Muscle of back (tissue), 13 donors: ENCODE measurements at places on chromosomes 13 and 19. TPM values are rescaled to one million over a fixed set of nuclear protein-coding genes. Genes with fewer than 3 reads are reported as not detected.

Gene PLPPR3
- 0.80 TPM for polyA plus RNA-seq

Gene ZNF230
- 3.5 TPM for polyA plus RNA-seq

Gene CYP2A7
- not detected for polyA plus RNA-seq

Gene ANKLE1
- polyA plus RNA-seq, result 0.63 TPM

Gene KLHL26
- polyA plus RNA-seq, result 3.6 TPM

Gene PSG3
- polyA plus RNA-seq, result 0.13 TPM

Gene SLITRK6
- polyA plus RNA-seq, result 4.7 TPM

Gene DIRAS1
- 5.2 TPM for polyA plus RNA-seq

Gene GAPDHS
- polyA plus RNA-seq, result not detected

- no peak for DNase-seq
Measured at GRCh38 chr13:100433475-100433874, 155.1 kb downstream of the GGACT start.

- no peak for DNase-seq
Measured at GRCh38 chr13:89610331-89610730, 1737.2 kb upstream of the MIR17HG start.

GRCh38 chr19:14972676-14973075 lies 7.0 kb downstream of the SLC1A6 start:
- DNase-seq, result no peak

- DNase-seq, result no peak
Measured at GRCh38 chr13:66558506-66558905, 671.6 kb downstream of the PCDH9 start.

DNA sequence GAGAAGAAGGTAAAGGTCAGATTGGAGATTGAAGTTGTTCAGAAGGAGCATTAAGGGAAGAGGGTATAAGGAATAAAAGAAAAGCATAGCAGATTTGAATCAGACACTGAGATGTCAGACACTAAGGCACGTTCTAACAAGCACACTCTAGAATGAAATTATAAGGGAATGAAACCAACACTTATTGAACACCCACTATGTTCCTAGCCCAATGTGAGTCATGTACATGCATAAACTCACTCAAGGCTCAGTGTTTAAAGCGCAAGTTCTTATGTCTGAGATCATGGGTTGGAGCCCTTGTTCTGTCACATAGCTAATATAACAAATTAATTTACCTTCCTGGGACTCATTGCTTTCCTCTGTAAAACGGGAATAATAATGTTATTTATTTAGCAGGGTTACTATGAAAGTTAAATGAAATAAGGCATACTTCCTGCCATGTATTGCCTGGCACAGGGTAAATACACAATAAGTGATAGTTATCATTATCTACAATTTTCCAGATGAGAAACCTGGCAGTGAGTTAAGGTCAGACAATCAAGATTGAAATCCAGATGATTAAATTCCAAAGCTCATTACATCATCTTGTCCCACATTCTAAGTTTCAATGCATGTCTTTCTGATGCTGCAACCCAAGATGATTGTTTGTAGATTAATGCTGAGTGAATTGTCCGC lies 68.3 kb upstream of the DACH1 start:
- no peak for DNase-seq

GRCh38 chr13:64074971-64075474 lies 2659.4 kb upstream of the PCDH20 start:
- DNase-seq, result no peak

- DNase-seq, result no peak
Measured at GRCh38 chr13:111315347-111315995, 5.0 kb upstream of the TEX29 start.

GRCh38 chr19:31501427-31502195 lies 152.4 kb upstream of the TSHZ3 start:
- no peak for DNase-seq

DNA sequence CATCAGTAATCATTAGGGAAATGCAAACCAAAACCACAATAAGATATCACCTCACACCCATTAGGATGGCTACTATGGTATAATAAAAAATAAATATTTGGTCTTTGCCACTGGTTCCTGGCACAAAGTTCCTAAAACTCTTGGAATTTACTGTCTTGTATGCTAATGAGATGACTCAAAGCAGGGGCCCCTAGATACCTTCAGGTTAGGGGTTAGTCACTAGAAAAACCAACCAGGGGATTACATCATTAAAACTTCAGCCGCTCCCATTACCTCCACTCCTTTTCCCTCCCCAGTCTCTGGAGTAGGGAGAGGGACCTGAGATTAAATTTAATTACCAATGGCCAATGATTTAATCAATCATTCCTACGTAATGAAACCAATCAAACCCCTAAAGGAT lies 49.6 kb downstream of the THSD1 start:
- no peak for DNase-seq

- no peak for DNase-seq
Measured at GRCh38 chr19:54104998-54105715, 2.5 kb downstream of the NDUFA3 start.

- no peak for DNase-seq
Measured at GRCh38 chr13:58587183-58587582, 955.6 kb downstream of the PCDH17 start.

DNA sequence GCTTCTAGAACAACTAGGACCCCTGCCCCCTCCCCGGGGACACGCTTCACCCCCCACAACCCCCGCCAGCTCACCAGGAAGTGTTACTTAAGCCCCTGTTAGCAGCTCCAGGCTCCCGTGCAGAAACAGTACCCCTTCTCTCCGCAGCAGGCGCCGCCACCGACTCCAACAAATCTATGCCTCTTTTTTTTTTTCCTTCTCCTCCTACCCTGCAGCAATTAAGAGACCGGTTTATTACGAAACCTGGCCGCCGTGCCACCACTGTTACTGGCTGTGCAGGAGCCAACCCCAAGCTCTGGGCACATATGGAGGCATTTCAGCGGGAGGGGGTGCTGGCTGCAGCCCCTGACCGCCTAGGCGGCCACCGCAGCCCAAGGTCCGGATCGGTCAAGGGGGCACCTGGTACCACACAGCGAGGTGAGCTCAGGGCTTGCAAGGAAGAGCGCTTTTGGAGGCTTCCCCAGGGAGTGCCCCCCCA lies 2.4 kb downstream of the GADD45B start:
- DNase-seq, result peak; percentile 65

DNA sequence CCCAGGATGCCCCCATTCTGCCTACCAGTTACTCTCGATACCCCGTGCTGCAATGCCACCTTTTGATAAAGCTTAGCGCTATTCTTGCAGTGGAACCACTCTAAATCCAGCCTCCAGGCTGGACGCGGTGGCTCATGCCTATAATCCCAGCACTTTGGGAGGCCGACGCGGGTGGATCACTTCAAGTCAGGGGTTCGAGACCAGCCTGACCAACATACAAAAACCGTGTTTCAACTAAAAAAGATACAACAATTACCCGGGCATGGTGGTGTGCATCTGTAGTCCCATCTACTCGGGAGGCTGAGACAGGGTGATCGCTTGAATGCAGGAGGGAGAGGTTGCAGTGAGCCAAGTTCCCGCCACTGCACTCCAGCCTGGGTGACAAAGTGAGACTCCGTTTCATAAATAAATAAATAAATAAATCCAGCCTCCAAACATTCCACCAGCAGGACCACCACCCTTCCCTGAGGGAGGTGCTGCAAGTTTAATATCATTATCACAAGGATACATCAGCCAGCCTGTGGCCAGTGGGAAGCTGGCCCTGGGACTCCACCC lies 27.7 kb downstream of the CYP2B6 start:
- no peak for DNase-seq

DNA sequence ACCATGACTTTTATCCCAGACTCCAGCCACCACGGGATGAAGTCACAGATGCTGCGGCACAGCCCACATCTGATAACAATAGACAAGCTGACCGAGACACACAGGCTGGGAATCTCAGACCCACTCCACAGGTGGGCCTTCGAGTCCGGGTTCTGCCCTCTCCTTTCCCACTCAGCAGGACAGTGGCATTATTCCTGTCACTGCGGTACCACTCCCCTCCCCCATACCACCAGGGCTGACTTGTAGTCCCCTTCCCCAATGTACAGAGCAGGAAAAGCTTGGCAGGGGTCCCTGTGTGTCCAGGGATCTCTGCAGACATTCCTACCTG lies 179 bp upstream of the AMER2 start:
- DNase-seq, result no peak

DNA sequence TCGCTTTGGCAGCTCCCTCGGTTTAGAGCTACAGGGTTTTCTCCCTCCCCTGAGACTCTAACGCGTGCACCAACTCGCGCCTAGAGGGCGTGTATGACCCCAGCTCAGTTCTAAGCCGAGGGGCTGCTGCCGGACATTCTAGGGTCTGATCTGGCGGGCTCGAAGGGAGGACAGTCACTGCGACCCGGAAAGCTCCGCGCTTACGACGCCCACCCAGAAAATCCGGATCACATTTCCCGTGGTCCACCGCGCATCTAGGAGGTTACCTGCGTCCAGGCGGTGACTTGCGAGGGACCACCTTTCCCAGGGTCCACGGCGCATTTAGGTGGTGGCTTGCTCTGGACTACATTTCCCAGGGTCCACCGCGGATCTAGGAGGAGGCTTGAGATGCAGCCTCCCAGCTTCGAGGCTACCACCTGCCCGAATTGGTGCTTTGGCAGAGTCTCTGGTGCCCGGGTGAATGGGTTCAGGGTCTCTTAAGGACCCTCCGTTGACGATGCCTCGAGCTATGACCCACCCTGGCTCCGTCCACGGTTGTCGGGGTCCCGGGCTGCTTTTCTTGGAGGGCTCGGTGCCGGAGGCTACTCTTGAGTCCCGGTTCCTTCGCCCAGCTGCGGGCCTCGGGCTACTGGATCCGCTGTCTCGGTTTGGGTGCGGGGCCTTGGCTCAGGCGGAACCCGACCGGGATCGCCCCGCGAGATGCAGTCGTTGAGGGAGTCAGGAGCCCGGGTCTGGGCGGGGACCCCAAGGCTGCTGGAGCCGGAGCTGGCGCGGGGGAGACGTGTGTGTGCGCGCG lies 30.5 kb downstream of the ZNF146 start:
- peak; percentile 20 for DNase-seq

- no peak for DNase-seq
Measured at GRCh38 chr13:111662451-111662850, 342.0 kb downstream of the TEX29 start.

DNA sequence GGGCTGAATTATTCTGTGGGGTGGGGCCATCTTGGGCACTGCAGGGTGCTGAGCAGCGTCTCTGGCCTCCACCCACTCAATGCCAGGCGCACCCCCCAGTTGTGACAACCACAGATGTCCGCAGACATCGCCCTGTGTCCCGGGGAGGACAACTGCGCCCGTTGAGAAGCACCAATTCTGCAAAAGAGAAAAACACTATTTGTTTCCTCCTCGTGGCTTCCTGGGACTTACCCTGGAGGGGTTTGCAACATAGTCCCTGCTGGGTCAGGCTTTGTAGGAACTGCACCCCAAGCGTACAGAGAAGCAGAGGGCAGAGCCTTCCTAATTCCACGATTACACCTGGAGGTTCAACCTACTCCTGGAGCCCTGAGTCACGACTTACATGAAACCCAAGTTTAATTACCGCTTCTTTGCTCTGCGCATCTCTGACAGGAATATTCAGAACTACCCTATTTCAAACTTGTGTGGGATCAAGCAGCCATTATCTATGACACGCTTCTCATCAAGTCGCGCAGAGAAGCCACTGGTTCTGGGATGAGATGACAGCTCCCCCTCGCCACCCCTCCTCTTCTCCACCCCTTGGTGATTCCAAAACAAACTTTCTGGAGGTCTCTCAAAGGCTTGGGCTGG lies 11.1 kb upstream of the SLC39A3 start:
- DNase-seq, result no peak

DNA sequence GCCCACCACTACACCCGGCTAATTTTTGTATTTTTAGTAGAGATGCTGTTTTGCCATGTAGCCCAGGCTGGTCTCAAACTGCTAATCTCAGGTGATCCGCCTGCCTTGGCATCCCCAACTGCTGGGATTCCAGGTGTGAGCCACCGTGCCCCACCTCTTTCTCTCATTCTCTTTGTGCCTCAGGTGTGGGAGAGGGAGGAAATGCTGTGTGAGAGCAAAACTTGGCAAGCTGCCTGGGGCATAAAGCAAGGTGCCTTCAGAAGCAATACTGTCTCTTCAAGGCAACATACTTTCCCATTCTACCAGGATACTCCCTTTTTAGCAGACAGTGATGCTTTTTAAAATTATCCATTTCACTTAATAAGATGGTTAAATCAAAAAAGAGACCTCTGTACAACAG lies 53.2 kb upstream of the RFC3 start:
- DNase-seq, result no peak

- peak; percentile 52 for DNase-seq
Measured at GRCh38 chr19:4504297-4504701, 14.0 kb downstream of the PLIN4 start.

DNA sequence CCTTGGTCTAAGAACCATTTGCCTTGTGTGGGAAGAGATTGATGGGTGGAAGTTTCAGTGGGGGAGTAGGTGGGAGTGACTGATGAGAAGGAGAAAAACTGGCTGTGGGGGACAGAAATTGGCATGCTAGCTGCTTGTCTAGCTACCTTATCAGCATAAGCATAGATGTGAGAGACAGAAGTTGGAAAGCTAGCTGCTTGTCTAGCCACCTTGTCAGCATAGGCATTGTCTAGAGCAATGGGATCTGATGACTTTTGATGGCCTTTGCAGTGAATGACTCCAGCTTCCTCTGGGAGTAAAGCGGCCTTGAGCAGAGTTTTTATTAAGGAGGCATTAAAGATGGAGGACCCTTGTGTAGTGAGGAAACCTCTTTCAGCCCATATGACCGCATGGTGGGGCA lies 9.9 kb upstream of the NCR1 start:
- no peak for DNase-seq

DNA sequence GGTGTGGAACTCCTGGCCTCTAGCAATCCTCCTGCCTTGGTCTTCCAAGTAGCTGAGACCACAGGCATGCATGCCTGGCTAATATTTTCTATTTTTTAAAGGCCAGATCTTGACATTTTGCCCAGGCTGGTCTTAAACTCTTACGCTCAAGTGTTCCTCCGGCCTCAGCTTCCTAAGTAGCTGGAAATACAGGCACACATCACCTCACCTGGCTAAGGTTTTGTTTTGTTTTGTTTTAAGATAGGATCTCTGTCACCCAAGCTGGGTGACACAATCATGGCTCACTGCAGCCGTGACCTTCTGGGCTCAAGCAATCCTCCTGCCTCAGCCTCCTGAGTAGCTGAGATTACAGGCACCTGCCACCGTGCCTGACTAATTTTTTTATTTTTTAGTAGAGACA lies 5.5 kb upstream of the RLN3 start:
- DNase-seq, result no peak
